ENCODE measurements at places on chromosomes 3 and 15.
A peak's percentile ranks its signal among the peaks of the same experiment; 100 is the strongest.

DNA sequence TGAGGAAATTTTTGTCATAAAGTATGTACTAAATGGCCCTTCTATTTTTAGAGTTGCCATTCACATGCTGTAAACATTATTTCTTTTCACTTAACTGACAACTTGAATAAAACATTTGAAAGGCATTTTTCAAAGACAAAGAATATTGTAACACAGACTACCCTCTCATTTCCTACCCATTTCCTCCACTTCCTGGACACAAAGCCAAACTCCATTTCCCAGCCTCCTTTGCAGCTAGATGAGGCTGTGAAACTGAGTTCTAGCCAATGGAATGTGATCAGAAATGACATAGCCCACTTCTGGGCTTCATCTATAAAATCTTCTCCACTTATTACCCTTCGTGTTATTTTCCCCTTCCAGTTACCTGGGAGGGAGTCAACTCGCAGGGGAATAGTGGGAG, 288.9 kb upstream of the DPH6 start:
- no peak for DNase-seq

GRCh38 chr3:15495461-15496340, 25.8 kb downstream of the COLQ start:
- DNase-seq, result no peak

GRCh38 chr15:94263341-94264273, 32.2 kb downstream of the MCTP2 start:
- no peak for DNase-seq

- no peak for DNase-seq
Observed at GRCh38 chr3:142768338-142768737, 44.5 kb downstream of the TRPC1 start.

DNA sequence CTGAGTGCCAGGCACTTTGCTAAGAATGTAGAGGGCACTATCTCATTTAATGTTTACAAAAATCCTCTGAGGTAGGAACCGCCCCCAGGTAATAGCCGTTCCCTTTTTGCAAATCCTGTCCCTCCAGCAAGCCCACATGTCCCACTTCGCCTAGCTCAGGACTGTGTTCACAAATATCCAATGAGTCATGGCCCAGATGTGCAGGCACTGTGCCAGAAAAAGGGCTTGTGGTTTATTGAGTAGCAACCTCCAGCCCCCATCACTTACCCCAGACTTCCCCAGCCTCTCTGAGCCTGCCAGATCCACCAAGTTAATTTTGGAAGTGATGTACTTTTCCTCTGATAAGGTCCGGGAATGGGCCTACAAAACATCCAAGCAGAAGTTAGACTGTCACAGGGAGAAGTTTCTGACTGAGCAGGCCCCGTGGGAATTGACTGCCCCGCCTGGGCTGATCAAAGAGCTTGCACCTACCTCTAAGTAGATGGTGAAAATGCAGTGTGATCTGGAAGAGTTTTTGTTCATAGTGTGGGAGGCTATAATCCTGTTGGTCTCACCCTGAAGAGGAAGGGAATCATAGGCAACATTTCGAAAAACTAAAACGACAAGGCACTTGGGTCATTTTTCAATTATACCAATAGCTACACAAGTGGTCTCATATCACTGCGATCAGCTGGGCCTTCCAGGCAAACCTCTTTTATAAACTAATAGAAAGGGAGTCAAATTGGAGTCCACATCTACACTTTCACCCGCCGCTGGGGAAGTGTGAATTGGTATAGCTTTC, 15.7 kb downstream of the KIF9 start:
- peak; percentile 80 for DNase-seq

GRCh38 chr3:37970802-37971201, 19.8 kb upstream of the VILL start:
- no peak for DNase-seq

DNA sequence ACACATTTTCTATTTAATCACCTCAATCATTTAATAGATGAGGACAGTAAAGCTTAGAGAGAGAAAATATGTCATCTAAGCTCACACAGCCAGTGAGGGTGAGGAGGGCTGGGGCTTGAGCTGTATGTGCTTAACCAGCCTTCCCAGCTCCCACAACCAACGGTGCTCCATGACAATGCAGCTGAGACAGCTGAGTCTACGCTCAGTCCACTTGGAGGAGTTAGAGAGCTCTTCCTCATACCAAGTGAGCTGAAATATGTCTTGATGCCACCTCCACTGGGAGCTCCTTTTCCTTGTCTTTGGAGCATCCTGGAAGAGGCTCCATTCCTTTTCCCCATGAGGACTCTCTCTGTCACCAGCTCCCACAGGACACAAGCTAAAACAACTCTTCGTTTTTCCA, 9.3 kb downstream of the HOMER2 start:
- no peak for DNase-seq

GRCh38 chr3:67998281-67998680, 343.9 kb upstream of the SUCLG2 start:
- DNase-seq, result no peak

DNA sequence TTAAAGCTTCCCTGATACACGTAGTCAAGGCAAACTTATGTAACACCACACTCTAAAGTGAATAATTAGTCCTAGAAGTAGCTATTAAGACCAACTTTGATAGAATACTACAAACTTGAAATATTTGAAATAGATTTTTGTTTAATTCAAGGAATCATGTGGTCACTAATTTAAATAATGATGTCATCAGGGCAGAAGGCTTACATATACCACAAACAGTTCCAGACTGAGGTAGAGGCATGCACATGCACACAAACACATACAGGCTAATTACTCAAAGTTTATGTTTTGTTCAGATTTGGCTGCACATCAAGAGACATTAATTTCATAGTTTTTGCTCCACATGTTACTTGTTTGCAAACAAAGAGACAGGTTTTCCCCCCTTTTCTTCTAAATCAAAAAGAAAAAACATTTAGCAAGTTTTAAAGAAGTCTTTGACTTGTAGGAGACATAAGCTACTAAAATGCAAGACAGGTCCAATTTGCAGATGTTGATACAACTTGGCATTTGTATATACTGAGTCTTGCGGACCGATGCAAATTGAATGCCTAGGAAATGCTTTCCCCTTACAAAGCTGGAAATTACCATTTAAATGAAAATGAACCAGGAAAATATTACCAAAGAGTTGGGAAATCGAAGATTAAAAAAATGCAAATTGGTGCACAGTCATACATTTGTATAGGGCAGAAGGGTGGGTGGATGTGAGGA, 594.8 kb downstream of the MAGI1 start:
- no peak for DNase-seq

GRCh38 chr3:69439643-69440270, 53.9 kb upstream of the FRMD4B start:
- no peak for DNase-seq

GRCh38 chr3:47176582-47176981, 12.7 kb upstream of the SETD2 start:
- DNase-seq, result no peak

DNA sequence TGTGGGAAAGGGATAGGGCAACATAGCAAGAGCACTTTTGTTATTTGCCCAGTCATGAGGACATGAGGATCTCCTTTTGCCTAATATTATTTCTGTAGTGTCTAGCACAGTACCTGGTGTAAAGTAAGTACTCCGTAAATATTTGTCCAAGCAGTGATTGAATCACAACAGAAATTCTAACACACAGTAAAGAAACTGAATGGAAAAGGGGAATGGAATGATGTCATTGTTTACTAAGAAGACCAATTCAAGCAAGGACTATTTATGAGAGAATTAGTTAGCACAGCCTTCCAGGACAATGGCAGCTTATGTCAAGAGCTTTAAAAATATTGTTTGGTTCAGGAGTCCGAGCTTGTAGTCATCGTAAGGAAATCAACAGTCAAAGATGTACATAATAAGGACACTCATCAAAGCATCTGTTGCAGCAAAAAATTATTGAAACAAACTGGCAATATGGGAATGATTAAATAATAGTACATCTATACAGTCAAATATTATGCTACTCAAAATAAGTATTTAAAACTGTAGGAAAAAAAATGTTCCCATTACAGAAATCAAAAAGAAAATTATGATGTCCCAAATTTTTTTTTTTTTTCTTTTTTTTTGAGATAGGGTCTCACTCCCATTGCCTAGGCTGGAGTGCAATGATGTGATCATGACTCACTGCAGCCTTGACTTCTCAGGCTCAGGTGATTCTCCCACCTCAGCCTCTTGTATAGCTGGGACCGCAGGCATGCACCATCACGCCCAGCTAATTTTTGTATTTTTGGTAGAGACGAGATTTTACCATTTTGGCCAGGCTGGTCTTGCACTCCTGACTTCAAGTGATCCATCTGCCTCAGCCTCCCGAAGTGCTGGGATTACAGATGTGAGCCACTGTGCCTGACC, 17.9 kb downstream of the CAPN7 start:
- DNase-seq, result no peak

- DNase-seq, result no peak
Observed at GRCh38 chr3:23741036-23741706, 64.6 kb upstream of the UBE2E1 start.

GRCh38 chr15:28060005-28060404, 39.1 kb downstream of the OCA2 start:
- no peak for DNase-seq

DNA sequence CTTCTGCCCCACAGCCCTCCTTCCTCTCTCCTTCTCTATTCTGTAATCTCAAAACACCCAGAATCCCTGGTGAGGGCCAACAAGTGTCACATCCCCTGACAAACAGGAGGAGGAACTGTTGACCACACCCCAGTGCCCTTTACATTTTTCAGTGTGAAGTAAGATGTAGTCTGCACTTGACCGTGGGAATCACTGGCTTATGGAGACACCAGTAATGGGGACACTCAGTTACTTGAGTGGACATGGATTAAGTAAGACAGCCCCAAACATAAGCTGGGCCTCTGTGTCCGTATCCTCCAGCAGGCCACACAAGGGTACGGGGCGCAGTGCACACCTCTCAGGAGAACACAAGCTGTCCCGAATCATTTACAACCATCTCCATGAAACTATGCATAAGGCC, 28.4 kb upstream of the LIMD1 start:
- DNase-seq, result no peak

DNA sequence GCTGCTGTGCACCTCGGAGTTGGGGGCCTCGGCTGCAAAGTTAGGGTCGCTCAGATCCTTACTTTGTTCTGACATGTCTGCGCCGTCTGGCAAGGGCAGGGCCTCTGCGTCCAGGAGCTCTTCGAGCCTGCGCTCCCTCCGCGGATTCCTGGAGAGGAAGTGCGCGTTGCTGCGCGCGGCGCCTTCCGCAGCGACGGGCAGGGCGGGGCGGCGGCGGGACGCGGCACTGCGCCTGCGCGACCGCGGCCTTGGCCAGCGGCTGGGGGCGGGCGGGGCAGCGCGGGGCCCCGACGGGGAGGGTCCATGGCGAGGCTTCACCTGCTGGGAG, at the start of gene NDN:
TSS of gene NDN (minus strand) at position 163 of the 328 bp plus-strand sequence. CDS start at position 75, 88 bp downstream.
- peak; percentile 66 for DNase-seq

DNA sequence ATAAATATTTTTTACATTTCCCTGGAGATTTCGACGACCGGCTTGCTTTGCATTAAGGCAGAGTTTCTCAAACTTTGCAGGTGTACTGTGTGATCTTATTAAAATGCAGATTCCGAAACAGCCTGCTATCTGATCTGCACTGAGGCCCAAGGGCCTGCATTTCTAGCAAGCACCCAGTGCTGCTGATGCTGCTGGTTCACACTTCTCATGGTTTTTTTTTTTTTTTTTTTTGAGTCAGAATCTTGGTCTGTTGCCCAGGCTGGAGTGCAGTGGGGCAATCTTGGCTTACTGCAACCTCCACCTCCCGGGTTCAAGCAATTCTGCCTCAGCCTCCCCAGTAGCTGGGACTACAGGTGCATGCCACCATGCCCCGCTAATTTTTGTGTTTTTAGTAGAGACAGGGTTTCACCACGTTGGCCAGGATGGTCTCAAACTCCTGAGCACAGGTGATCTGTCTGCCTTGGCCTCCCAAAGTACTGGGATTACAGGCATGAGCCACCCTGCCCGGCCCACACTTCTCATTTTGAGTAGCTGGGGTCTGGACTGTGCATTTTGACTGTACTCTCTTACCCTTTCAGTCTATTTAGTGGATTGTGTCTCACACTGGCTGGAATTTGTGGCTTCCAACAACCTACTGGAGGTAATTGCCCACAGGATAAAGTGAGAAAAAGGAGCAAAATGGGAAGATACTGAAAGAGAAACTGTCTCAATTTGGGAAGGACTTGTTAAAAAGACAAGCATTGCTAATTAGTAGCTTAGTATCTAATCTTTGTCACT, 94.1 kb downstream of the ITPR1 start:
- no peak for DNase-seq

GRCh38 chr3:193040836-193041672, 123.4 kb upstream of the MB21D2 start:
- DNase-seq, result no peak

- DNase-seq, result no peak
Observed at GRCh38 chr3:4821975-4822374, 157.3 kb upstream of the BHLHE40 start.

- no peak for DNase-seq
Observed at GRCh38 chr3:39428745-39429201, 22.3 kb downstream of the RPSA start.

DNA sequence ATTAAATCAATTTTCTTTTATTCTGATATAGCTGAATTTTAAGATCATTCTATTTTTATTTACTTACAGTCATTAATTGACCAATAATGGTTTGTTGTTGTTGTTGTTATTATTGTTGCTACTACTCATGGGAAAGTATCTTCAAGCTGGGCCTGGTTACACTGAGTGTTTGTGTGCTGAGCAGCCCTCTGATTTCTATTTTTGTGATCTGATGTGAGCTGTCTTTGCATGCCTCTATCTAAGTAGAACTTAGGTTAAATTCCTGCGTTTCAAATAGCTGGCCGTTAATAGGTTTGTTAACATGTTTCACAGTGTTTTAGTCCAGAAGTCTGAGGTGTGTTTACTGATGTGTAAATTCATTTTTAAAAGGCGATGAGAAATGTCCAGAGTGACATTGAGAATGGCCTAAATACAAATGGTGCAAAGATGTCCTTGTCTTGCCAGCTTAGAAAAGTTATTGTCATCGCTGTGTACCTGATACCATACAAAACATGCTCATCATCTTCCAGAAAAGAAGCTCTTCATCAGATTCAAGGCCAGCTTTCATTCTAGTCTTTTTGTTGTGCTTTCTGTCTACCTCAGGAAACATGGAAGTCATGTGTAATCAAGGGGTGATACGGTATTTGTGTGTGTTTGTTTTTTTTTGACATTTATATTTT, 15.8 kb downstream of the ARIH2 start:
- no peak for DNase-seq

- DNase-seq, result peak; percentile 87
Observed at GRCh38 chr3:84958495-84959469, at the start of gene CADM2. CADM2 (plus strand) TSS chr3:84958989.

DNA sequence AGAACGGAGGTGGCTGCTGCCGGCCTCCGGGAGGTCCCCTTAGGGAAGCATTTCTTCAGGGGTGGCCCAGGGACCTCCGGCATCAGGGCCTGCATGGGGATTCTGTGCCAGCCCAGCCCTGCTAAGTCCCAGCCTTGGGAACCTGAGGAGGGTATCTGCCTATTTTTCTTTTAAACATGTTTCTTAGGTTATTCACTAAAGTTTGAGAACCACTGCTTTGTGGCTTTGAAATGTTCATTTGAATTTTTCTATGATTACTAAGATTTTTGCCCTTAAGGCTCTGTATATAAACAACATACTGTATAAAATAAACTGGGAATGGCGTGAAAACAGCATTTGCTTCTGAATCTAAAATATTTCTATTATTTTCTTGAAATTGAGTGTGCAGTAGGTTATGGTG, 24.4 kb downstream of the FAN1 start:
- no peak for DNase-seq

GRCh38 chr3:8385848-8386620, 115.6 kb upstream of the LMCD1 start:
- DNase-seq, result no peak
